Bronchial epithelial cell (primary cell): ENCODE measurements at places on chromosomes 2 and 18.

DNA sequence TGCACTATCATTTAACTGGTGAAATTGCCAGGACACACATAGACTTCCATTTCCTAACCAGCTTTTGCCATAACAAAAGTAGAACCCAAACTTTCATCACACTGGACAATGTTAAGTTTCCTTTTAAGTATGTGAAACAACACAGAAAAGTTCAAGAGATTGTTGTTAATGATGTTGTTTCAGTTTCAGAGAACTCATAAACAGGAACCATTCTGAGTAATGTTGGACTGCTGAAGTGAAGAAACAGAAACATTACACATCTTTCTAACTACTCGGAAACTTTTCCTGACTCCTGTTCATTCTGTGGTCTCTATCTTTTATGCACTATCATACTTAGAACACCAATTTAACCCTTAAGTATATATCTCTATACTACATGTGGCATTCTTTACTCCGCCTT is 179.2 kb downstream of the RIT2 start:
- DNase-seq = no peak

- DNase-seq = no peak
Measured at GRCh38 chr2:15672961-15673918, 81.6 kb downstream of the DDX1 start.

- peak; percentile 46 for DNase-seq
Measured at GRCh38 chr2:32611366-32611765, 16.5 kb upstream of the TTC27 start.

GRCh38 chr2:150909613-150910012 is 352.1 kb downstream of the RBM43 start:
- DNase-seq = peak; percentile 4

DNA sequence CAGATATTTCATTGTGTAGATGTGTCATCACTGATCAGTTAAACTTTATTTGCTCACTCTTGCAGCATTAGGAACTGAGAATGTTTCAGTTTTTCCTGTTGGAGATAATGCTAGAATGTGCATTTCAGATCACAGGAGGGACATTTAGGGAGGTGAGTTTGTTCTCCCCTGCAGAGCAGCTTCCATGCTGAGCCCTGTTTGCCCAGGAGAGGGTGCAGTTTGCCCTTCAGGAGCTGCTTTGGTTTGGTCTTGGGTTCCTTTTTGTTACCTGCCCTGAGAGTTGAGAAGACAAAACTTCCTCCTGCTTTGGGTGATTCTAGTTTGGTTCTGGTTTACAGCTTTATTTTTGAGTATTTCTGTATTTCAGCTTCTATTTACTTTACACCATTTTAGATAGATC is 49.9 kb downstream of the DGKD start:
- DNase-seq = peak; percentile 54

- no peak for DNase-seq
Measured at GRCh38 chr2:7014174-7014640, 97.0 kb downstream of the RNF144A start.

- DNase-seq = no peak
Measured at GRCh38 chr2:37117566-37117965, 33.2 kb downstream of the GPATCH11 start.

DNA sequence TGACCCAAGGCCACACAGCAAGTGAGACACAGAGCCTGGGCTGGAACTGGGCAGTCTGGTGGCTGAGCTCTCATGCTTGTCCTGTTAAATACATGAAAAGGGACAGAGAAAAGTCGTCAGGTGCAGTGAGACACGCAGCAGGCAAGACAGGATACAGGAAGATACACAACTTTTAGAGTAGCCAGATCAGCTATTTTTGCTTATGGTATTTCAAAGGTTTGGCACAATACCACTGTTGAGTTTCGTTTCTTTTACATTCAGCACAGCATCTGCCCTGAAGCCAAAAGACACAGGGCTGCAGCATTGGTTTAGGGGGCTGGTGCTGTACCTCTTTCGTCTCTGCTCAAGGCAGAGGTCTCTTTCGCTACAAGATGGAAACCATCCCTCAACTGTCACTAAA is 14.0 kb downstream of the FHL2 start:
- DNase-seq = no peak

DNA sequence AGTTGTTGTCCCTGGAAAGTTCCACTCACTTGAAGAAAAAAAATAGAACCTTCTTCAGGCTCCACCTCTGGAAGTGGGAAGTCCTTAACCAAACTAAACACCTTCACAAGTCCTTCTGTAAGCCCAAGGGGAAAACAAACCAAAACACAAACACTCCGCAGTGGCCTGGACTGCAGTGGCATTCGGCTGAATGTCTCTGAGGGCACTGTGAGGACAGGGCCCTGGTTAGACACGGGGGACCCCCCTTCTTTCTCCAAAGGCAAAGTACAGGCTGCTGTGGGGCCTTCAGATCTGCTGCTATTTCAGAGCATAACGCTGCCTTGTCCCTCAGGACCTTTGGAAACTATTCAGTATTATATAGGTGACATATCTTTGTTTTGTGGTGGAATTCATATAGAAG is 28.1 kb downstream of the FOSL2 start:
- no peak for DNase-seq

DNA sequence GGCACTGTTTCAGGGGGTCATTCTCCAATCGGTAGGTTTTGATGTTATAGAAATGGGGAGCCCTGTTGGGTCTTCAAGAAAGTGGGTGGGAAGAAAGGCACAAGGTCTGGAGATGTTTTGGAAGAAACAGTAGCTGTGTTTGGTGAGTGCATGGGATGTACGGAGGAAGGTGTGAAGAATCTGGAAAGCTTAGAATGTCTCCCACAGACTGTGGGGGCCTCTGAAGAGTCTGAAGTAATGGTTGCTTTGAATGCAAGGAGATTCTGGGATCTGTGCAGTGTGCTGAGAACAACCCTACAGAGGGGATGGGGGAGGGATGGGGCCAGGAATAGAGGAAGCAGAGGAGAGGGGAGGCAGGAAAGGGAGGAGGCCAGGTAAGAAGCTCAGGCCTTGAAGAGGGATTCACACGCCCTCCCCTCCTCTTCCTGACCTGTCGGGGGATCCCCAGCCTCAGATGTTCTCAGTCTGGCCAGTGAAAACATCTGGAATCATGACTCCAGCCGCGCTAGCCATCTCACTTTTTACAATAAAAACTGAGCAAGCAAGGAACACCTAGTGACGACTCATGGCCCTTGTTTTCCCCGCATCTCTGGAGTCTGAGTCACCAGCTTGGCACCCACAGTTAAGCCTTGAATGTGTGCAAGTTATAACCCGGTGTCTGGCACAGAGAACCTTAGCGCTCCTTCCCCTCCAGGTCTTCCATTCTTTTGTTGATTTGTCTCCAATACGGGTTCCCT is 74.2 kb downstream of the SH3BP4 start:
- peak; percentile 98 for DNase-seq

DNA sequence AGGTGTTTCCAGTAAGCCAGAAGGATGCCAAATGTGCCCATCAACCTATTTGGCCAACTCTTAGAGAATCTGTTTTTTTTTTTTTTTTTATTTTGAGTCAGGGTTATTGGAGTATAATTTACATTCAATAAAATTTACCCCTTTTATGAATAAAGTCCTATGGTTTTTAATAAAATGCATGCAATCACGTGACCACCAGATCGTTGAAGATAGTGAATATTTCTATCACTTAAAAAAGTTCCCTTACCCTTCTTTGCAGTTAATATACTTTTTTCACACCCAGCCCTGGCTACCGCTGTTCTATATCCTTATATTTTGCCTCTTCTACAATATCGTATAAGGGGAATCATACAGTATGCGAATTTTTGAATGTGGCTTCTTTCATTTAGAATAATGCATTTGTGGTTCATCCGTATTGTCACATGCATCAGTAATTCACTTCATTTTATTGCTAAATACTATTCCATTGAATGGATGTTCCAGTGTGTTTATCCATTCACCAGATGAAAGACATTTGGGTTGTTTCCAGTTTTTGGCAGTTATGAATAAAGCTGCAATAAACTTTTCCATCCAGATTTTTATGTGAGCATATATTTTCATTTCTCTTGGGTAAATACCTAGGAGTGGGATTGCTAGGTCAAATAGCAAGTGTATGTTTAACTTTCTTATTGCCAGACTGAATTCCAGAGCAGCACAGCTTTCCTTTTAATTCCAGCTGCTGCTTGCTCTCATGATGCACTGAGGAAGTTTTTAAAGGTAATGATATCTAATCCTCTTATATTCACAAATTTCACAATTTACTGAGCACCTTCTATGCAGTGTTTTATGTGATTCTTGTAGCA is 156.3 kb upstream of the NT5C1B start:
- DNase-seq = no peak

- DNase-seq = no peak
Measured at GRCh38 chr2:222134654-222135053, 164.1 kb downstream of the PAX3 start.

DNA sequence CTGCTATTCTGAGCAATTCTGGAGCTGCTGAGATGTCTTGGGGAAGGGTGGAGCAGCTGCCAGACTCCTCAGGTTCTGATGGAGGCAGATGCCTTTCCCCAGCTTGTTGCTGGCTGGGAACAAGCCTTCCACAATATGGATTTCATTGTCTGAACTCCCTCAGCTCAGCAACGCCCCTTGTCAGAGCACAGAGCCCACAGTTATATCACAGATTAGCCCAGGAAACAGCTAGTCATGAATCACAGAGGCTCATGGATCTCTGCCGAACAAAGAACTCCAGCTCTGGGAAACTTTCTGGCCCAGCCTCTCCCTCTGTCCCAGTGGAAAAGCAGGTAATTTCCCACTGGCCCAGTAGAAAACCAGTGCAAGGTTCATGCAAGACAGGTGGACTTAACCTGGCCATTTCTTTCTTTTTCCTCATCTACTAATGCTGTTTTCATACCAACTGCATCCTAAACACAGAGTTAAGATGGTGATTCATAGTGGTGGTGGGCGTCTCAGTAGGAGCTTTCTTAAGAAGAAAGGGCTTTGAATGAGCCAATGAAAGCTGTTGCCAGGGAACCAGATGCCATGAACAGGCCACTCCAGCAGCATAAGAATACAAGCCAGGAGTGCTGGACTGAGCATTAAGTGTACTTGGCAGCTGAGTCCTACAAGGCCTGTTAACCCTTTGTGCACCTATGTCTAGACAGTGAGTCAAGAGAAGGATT is 8.7 kb upstream of the KIAA2012 start:
- peak; percentile 25 for DNase-seq

GRCh38 chr2:217820904-217821303 is 181.9 kb downstream of the TNS1 start:
- no peak for DNase-seq

- no peak for DNase-seq
Measured at GRCh38 chr2:27324720-27325119, 1.8 kb upstream of the MPV17 start.
